ENCODE measurements at places on chromosomes 12 and 14.

DNA sequence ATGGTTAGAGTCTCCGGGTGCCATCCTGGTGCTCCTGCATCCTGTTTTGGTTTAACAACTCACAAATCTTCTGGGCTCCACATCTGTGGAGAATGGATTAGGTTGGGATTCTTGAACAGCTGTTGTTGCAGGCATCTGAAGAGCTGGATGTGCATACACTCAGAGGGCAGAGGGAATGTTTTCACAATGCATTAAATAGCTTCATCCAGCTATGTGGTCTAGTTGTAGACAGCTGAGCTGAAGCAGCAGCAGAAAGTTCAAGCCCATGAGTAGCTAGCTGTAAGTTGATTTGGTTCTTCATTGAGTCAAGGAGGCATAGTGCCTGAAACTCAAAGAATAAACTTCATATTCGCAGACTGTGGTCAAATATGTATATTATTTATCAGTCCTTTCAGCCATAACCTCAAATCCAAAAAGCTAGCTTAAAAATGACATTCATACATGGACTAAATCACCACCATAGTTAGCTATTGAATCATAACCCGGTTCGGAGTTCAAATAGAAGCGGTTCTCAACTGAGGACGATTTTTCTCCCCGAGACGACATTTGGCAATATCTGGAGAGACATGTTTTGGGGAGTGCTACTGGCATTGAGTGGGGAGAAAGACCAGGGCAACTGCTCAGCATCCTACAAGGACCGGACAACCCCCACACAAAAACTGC is 858 bp upstream of the ANKRD13A start:
- no peak for DNase-seq

DNA sequence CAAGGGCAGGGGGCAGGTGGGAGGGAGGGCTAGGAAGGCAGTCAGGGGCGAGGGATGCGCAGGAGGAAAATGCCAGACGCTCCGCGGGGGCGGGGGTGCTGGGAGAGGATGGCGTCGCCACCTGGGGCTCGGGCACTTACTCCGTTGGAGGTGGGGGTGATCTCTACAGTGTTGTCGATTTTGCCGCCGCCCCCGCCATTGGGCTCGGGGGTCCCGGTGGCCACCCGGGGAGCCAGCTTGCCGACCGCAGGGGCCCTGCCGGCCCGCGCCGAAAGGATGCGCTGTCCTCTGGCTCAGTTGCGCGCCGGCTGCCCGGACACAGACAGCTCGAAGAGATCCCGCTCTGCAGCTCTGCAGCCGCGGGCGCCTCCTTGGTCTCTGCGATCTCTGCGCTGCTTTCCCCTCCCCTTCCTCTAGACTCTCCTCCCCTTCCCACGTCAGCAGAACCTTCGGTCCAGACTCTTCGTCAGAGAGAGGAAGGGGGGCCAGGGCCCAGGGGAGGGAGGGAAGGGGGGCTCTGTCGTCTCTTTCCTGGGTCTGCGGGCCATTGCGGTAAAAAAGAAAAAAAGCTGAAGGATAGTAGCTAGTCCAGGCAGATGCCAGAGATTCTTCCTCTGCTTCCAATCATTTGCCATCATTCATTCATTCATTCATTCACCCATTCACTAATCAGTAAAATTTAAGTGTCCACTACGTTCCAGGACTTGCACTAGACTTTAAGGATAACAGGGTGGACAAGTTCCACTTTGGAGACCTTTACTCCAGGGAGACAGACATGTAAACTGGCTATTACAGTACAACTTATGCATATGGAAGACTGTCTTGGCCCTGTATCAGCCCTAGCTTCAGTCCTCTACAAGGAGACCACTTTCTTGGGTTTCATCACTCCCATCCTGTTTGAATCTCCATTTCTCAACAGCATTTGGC is at the start of gene SLC22A17:
Gene SLC22A17, minus strand, starts transcription at position 382 of the 927 bp plus-strand sequence.
- peak; percentile 36 for DNase-seq

GRCh38 chr12:103748002-103748401 is 93.0 kb downstream of the NT5DC3 start:
- DNase-seq: no peak

DNA sequence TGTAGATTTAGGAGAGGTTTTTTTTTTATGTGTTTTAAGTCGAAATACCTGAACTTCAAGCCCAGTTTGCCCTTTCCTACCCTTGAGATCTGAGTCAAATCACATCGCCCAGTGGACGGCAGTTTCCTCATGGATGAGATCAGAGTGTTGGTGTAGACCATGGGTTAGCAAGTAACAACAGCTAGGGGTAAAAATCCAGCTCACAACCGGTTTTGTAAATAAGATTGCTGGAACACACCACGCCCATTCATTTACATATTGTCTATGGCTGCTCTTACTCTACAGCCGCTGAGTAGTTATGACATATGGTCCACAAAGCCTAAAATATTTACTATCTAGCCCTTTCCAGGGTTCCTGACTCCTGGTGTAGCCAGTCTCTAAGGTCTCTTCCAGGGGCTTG is 158.5 kb upstream of the PLEKHG7 start:
- no peak for DNase-seq

- no peak for DNase-seq
Observed at GRCh38 chr14:53696217-53696965, 260.2 kb downstream of the BMP4 start.

DNA sequence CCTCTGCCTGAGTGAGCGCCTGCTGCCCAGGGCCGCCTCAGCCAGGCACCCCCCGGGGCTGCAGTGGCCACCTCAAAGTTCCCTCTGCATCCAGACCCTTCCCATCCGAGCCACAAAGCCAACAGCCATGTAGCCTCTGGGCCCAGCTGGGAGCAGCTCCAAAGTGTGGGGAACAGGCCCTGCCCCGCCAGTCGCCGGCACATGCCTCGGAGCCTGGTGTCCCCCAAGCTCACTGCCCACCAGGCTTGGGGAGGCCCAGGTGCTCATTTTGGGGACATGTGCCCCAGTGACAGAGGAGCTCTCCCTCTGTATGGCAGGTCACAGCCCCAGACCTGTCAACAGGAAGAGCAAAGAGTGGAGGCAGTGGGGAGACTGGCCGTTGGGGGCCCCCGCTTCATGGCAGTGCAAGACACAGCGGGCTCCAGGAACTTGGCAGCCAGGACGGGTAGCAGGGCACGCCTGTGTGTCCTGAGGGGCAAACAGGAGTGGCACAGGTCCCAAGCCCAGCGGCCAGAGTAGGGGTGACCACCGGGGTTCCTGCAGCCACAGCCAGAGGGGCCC is 29.9 kb downstream of the JAG2 start:
- DNase-seq: no peak

DNA sequence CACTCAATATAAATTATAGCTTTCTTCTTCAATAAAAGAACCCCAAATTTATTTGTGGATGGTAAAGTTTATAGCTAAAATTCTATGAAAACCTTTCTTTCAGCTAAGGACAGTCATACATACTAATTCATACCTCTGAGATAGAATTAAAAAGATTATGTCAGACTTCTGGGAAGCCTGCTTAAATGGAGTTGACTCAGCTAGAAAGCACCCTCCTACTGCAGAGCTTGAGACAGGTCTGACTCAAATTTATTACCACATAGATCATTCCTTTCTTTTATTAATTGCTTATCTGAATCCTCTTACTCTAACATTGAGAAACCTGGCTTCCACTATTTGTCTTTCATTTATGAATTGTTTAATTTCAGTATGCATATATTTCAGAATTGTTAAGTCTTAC is 1007.0 kb upstream of the LRFN5 start:
- no peak for DNase-seq

- no peak for DNase-seq
Observed at GRCh38 chr12:89067421-89068187, 284.7 kb downstream of the DUSP6 start.

- DNase-seq: no peak
Observed at GRCh38 chr14:33554988-33555387, 395.9 kb downstream of the EGLN3 start.

DNA sequence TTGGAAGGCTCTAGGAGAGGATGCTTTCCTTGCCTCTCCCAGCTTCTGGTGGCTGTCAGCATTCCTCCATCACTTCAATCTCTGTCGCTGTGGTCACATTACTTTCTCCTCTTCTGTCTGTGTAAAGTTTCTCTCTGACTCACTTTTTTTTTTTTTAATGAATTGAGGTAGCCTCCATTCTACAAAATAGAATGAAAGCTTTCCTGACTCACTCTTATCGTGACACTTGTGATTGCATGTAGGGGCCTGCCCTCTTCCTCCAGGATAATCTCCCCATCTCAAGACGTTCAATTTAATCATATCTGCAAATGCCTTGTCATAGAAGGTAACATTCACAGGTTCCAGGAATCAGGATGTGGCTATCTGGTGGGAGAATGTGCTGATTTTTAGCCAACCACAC is 153.5 kb upstream of the HMGA2 start:
- no peak for DNase-seq

GRCh38 chr12:119544765-119545625 is 48.6 kb upstream of the TMEM233 start:
- DNase-seq: peak; percentile 36

- DNase-seq: no peak
Observed at GRCh38 chr12:22993609-22994315, 368.8 kb downstream of the ETNK1 start.

DNA sequence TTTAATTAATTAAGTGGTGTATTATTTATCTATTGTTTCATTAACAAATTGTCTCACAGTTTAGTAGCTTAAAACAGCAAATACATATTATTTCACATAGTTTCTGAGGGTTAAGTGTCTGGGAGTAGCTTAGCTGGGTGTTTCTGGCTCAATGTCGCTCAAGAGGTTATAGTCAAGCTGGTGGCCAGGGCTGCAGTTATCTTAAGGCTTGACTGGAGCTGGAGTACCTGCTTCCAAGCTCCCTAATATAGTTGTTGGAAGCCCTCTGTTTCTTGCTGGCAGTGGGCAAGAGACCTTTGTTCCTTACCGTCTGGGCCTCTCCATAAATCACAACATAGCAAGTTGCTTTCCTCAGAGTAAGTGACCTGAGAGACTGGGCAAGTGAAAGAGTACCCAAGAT is 66.6 kb downstream of the RAD51B start:
- DNase-seq: no peak

DNA sequence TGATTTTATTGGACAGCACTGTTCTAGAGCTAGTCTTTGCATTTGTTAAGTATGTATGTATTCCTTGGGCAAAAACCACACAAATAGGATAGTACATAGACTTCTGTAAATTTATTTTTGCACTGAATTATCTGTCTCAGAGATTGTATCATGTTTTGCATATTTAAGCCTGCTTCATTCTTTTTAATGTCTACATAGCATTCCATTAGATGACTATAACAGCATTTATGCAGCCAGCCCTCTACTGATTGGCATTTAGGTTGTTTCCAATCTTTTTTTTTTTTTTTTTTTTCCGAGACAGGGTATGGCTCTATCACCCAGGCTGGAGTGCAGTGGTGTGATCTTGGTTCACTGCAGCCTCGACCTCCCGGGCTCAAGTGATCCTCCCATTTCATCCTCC is 34.5 kb downstream of the SYNDIG1L start:
- DNase-seq: no peak

DNA sequence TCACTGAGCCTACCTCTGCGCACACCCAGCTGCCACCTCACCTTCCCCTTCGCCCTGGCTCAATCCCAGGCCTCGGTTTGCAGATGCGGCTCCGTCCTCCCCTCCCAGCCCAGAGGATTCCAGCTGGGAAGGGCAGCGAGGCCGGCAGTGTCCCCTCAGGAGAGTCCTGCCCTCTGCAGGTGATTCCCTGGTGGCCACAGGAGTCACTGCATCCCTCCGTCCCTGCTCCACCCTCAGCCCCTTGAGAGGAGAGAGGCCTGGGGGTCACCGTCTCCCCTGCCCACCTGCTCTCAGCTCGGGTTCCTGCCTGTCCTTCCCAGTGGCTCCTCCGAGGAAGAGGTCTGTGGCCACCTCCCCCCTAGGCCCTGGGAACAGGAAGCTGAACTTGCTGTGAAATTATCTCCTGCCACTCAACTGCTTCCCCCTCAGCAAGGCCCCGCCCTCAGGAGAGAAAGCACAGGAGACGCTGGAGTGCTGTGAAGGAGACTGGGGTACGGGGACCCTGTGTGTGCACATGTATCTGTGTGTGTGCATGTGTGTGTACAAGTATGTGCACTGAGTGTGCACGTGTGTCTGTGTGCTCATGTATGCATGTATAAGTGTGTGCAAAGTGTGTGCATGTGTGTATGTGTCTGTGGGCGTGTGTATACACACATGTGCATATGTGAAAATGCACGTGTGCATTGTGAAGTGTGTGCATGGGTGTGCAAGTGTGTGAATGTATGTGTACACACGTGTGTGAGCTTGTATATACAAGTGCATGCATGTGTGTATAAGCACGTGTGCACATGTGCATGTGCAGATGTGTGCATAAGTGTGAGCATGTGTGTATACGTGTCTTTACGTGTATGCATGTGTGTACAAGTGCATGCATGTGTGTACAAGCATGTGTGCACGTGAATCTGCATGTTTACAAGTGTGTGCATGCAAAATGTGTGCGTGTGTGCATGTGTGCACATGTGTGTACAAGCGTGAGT is 13.2 kb upstream of the GALNT9 start:
- DNase-seq: no peak

- peak; percentile 92 for DNase-seq
Observed at GRCh38 chr14:101876555-101876938, 87.8 kb upstream of the DYNC1H1 start.

DNA sequence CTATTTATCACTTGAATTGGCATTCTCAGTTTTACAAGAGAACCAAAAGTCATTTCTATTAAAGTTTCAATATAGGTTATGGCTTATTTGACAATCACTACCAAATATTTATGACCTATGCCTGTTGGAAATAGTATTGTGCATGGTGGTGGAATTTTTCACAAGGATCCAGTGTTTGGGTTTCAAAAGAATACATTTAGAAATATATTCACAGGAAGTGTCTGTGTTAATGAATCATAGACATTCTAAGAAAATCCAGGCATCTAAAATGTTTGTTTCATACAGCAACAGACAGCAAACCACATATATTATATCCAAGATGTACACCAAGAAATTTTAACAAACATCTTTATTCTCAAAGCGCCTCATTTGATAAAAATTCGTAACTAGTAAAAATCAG is 92.7 kb downstream of the MED13L start:
- no peak for DNase-seq

DNA sequence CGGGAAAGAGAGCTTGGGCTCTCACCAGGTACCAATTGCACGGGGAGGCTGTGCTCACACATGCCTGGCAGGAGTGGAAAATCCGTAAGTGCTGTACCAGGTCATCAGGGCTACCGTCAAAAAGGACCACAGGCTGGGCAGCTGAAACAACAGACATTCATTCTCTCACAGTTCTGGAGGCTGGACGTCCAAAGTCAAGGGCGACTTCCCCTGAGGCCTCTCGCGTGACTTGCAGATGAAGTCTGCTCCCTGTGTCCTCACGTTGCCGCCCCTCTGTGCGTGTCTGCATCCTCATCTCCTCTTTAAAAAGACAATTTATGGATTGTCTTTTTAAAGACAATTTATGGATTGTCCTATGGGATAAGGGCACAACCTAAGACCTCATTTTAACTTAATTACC is 73.8 kb upstream of the FZD10 start:
- no peak for DNase-seq

All from naive B cell (primary cell).